MV-4-11 (cell line): ENCODE measurements at places on chromosomes 11 and 22.
A peak's percentile ranks its signal among the peaks of the same experiment; 100 is the strongest.

DNA sequence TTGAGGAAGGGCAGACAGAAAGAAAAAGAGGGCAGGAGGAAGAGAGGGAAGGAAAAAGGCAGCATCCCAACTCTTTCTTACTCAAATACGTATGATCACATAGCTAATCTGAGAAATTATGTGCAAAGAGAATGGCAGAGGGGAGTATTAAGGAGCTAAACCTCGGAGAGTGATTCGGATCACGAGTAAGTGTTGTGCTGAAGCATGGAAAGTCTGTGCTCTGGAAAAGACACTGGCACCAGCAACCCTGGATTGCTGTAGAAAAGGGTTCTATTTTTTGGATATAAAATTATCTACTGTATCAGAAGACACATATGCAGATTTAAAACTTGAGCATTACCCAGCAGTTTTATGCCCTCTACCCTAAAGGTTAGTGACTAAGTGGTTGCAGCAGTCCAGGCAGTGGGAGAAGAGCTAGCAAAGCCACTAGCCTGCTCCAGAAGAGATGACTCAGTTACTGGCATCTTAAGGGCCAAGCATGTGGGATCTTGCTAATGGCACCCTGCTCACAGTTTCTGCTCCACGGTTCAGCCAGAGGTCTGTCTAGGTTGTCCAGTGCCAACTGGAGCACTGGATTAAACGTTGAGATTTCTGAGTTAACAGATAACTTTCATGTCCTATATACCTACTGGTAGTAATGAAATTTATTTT is 151.7 kb downstream of the SWAP70 start:
- peak; percentile 5 for DNase-seq

DNA sequence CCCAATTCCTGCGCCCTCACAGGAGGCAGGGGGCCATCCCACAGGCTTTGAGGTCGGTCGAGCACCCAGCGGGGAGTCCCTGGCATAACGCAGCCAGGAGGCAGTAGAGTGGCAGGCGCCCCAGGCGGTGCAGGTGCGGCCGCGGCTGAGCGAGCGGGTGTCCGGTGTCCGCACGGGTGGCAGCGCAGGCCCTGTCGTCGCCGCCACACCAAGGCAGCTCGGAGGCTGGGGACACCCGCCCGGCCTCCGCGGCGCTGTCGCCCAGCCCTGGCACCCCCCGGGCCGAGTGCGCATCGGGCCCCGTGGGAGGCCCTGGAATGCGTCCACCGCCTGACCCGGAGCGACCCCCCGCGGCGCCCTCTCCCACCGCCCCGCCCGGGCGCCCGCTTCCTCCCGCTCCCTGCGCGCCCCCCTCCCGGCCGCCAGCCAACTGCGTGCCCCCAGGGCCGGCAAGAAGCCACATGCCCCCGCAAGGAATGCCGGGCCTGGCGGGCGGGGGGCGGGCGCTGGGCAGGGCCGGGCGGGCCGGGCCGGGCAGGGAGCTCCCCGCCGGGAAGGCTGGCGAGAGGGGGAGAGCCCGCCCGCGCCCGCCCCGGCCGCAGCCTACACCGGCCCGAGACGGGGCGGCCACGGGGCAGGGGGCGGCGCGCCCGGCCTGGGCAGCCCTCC is 33.9 kb downstream of the PRDM11 start:
- no peak for DNase-seq

- DNase-seq = no peak
Measured at GRCh38 chr22:28004021-28004420, 85.0 kb upstream of the PITPNB start.

- DNase-seq = no peak
Measured at GRCh38 chr22:50567721-50568252, 5.1 kb upstream of the SYCE3 start.

- no peak for DNase-seq
Measured at GRCh38 chr22:23537416-23537815, 42.7 kb downstream of the IGLL1 start.

DNA sequence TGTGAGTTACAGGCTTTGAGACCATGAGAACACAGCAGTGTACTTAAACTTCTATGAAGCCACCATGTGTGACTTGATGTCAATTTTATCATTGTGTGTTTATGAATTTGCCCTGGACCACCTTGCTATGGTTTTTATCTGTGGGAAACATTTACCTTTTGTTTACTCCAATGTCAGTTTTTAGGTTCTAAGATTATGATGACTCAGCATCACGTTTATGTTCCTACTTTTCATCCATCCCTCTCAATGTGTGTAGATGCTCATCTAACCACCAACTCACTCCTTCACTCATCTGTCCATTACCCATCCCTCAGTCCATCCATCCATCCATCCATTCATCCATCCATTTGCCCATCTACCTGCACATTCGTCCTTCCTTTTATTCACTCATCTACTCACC is 338.8 kb downstream of the MIAT start:
- DNase-seq = no peak

GRCh38 chr11:65642014-65642671 is 4.2 kb downstream of the SIPA1 start:
- DNase-seq = no peak

DNA sequence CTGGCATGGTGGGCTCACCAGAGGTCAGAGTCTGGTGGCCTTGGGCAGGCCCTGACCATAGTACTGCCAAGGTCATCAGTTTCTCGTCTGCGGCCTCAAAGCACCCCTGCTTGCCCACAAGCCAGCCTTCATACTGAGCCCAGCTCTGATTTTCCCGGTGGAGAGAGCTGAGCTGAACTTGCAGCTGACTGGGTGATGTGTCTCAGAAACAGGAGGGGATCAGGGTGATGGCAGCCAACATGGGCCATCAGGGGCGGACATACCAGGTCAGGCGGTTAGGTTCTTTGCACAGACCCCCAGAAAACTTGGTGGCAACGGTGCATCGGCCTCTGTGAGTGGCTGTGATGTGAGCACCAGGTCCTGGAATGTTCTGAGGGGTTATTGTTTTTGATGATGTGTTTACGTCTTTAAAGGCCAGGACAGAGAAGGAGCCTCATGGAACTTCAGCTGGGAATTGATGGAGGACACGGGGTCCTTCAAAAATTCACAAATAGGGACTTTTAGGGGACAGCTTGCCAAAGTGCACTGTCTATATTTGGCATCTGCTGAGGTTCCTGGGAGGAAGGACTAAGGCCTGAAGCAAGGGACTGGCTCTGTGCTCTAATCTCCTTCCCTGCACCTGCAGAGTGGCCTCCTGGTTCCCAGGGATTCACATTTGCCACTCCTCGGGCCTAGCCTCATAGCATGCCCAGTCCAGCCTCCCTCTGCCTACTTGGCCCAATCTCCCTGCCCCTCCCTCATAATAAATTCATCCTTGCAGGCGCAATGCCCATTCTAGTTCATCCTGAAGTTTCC is 131.2 kb downstream of the OSBP2 start:
- DNase-seq = no peak

GRCh38 chr11:78993802-78994430 is 419.3 kb upstream of the NARS2 start:
- DNase-seq = no peak

DNA sequence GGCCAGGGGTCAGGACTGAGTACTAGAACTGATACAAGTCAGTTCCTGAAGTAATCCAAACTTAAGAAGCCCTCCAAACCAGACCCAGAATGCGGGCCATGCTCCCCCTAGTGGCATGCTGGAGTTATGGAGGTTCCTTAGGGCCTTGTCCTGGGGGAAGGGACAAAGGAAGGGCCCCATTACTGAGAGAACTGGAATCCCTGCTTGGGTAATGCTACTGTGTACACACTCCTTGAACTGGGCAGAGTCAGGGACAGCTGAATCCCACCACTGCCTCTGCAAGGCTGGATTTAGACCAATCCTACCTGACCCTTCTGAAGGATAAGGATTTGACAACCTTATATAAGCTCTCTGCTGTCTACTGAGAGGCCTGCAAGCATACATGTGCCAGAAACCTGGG is 97.3 kb upstream of the AKIP1 start:
- DNase-seq = peak; percentile 77

- DNase-seq = no peak
Measured at GRCh38 chr22:34294986-34295385, 374.7 kb upstream of the LARGE1 start.

DNA sequence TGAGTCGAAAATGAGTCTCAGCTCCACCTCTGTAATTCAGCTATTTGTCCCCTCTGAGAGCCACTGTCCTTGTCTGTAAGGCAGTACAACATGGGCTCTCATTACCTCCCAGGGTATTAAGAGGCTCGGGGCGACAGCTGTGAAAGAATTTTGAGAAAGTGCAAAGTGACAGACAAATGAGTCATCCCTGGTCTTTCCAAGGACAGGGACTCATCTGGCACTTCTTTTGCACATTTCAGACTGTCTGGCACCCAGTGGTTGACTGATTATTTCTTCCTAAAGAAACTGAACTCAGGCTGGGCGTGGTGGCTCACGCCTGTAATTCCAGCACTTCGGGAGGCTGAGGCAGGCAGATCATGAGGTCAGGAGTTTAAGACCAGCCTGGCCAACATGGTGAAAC is 62.1 kb upstream of the ARFGAP3 start:
- peak; percentile 63 for DNase-seq

DNA sequence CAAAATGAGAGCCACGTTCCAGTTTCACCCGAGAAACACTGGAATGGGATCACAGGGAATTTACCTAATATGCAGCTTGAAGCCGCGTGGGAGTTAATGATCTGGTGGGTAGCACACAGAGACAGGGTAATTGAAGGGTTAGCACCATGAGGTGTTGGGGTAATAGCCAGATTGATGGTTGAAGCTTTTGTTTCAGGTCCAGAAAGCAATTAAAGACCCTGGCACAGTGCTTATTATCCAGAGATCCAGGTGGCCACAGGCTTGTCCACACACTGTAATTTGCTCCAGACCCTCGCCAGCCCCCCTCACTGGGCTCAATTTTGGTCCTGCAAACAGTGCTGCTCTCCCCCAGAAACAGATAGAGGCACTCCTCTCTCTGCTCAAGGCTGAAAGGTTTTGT is 282.5 kb upstream of the ISX start:
- no peak for DNase-seq

DNA sequence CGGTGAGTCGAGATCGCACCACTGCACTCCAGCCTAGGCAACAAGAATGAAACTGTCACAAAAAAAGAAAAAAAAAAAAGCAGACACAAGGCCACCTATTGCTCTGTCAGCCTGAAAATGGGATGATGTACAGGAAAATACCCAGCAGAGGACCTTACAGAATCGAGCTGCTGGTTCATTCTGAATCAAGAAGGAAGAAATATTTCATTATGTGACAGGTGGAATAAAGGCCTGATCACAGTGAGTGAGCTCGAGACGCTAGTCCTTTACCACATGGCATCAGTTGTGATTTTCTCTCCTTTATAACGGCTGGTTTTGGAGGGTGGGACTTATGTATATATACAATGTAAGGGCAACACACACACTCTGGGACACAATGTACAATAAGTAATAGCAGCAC is 340.0 kb downstream of the LARGE1 start:
- DNase-seq = no peak

- peak; percentile 59 for DNase-seq
Measured at GRCh38 chr22:36028646-36029405, at the start of gene RBFOX2. Gene RBFOX2, minus strand, starts transcription at chr22:36028824. Its CDS starts 399 bp downstream, at chr22:36028425.

GRCh38 chr22:41308544-41308947 is 7.2 kb downstream of the ZC3H7B start:
- DNase-seq = peak; percentile 61

DNA sequence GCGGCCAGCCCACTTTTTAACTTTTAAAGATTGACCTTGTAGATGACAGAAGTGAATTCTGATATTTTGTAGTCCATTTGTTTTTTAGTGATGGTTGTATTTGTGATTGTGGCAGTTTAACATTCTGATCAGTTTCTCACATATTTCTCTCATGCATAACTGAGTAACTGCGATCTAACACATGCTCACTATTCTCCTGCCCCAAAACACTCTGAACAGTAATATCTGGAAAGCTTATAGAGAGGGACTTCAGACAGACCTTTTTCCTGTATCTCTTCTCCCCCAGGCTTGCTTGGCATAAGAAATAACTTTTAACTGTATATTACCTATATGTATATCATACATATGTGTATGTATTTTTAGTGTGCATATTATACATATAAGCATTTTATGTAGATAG is 37.3 kb upstream of the MYO18B start:
- no peak for DNase-seq

- DNase-seq = no peak
Measured at GRCh38 chr11:33906484-33907186, 14.8 kb upstream of the LMO2 start.

- no peak for DNase-seq
Measured at GRCh38 chr22:22927888-22928665, 40.5 kb downstream of the IGLL5 start.

DNA sequence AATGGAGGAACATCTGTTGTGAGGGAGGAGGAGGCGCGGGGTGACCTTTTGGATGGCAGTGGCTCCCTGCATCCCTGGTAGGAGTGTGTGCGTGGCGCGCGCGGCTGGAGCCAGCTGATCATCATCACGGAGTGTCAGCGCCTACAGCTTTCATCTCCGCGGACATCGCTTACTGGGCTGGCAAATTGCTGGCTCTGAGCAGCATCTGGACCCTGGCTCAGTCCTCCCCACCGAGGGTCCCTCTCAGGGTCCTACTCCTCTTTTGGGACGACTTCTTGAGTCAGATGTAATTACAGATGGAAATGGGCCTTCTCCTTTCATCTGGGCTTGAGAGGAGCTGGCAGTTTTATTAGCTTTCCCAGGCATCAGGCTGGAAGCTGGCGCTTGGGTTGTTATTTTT is 85.3 kb downstream of the CACNA1I start:
- DNase-seq = no peak

- peak; percentile 55 for DNase-seq
Measured at GRCh38 chr22:28379075-28379779, 300.4 kb downstream of the TTC28 start.

- no peak for DNase-seq
Measured at GRCh38 chr11:76566811-76567210, 103.7 kb downstream of the LRRC32 start.

DNA sequence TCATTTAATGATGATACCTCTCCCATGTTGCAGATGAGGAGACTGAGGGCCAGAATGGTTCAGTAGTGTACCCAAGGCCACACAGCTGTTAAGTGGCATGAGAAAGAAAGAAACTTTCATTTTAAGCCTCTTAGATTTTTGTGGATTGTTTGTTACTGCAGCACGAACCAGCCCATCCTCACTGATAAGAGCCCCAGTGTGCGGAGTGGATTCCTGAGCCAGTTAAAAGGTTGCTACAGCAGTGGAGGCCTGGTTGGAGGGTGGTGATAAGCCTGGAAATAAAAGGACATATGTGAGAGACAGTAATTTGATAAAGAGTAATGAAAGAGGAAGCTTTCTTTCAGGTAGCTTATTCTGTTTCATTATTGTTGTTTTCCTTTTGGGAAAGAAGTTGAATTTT is 89.0 kb downstream of the ATXN10 start:
- no peak for DNase-seq

- DNase-seq = peak; percentile 100
Measured at GRCh38 chr22:29603358-29604075, at the start of gene NF2. Gene NF2, plus strand, starts transcription at chr22:29603633. Its CDS starts 366 bp downstream, at chr22:29603999.

DNA sequence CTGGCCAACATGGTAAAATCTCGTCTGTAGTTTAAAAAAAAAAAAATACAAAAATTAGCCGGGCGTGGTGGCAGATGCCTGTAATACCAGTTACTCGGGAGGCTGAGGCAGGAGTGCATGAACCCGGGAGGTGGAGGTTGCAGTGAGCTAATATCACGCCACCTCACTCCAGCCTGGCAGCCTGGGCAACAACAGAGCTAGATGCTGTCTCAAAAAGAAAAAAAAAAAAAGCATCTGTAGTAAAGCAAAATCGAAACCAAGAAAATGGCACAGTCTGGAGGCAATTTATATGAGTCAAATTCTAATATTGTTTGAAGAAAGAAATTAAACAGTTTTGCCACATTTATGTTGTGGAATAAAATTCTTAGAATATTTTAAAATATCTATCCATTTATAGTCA is 365.0 kb upstream of the CHORDC1 start:
- DNase-seq = no peak
